Mammary epithelial cell (primary cell): ENCODE measurements at places on chromosomes 5 and 9. TPM values are rescaled to one million over a fixed set of nuclear protein-coding genes. Genes with fewer than 3 reads are reported as not detected.

DNA sequence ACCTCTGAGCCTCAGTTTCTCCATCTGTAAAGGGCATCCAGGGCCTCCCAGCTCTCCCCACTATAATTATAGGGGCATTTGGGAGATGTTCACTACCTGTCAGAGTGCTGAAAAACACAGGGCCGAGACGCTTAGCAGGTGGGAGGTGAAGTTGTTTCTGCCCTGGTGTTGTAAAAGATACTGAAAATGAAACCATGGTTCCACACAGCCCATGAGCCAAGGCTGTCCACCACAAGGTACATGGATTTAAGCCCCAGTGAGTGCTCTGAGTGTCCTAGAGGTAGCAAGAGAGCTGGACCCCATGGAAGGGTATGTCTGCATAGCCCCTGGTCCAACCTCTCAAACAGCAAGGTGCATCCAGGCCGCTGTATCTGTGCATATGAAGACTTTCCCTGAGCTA is 137.5 kb downstream of the C5orf15 start:
- DNase-seq, result no peak

DNA sequence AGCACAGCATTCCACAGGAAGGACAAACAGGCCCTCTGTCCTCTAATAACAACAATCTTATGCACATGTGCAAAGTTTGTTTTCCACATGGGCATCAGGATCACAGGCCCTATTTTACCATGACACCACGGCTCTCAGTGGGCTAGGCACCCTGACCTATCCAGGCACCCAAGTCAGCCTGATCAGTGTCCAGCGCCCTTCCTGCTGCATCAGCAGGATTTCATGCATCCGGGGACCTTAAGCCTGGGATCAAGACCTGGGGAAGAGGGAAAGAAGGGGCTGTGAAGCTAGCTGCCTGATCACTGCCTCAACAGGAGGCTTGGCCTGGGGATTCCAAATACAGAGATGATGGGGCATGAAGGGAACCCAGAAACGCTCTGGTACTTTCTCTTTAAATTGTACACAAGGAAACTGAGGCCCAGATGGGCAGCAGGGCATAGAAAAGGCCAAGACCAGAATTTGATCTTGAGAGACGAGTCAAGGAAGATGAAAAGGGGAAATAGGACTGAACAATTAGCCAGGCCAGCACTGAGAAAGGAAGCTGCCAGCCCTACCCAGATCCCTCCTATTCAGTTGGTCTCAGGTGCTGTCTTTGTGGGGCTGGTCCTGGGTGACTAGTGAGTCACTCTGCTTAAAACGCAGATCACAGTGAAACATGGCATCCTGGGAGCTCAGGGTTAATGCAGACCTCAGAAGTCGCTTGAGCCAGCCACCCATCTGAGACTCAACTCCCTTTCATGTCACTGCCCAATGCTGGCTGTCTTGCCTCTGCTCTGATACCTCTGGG is 57.9 kb downstream of the SHB start:
- DNase-seq, result no peak

Gene PCDH12
- total RNA-seq, result 0.17 TPM

Gene DOCK2
- total RNA-seq, result 0.78 TPM in 1 of 2 replicates, not detected in the other

DNA sequence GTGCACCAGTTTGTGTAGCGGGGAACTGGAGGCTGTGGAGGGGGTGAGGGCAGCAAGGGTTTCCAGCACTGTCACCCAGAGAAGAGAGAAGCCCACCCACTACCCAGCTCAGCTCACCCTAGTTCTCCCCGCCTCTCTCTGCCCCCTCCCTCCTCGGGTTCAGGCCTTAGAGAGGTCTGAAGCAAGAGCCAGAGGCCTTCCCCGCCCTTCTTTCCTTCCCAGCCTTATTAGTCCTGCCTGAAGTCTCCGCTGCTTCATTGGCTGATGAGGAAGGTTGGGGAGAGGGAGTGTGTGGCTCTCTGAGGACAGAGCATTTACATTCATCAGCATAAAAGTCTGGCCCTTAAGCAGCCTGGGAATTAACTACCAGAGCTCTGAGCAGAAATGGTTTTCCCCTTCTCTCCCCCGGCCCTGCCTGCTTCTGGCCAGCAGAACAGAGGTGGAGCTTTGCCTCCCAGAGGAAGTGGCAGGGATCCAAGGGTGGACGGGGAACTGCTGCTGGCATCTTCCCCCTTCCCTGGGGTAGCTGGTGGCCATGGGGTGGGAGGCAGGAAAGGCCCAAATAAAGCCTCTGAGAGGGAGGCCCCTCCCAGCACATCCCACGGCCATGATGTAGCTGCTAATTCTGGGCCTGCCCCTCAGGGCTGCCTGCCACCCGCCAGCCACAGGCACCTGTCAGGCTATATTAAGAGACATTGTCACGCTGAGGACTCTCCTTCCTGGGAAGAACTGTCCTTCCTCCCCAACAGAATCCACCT is 4.1 kb downstream of the DNAJB5 start:
- no peak for DNase-seq

Gene OMD
- not detected for total RNA-seq

Gene CDO1
- total RNA-seq, result not detected in 2 replicates

DNA sequence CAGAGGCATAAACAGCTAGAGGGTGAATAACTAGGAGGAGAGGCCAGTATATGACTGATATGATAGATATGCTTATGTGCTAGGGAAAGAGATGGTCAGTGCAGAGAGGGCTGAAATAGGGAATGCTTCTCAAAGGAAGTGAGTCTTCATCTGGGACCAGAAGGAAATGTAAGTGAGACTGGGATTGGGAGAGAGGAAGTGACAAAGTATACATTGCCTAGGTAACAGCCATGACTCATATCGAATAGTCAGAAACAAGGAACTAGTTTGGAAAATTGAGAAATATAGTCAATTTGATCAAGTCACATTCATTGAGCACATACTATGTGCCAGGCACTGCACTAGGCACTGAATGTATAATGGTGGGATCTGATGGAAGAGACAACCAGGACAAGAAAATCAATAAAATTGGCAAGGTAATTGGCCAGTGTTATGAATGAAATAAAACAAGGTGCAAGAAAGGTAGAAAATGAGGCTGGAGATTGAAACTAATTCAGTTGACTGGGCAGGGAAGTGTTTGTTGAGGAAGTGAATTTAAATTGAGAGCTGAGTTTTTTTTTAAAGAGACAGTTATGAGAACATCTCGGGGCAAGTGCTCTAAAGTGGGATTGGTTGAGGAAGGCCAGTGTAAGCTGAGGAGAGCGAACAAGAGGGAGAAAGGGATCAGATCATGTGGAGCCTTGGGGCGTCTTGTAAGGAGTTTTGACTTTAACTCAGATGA is 4.3 kb downstream of the ERAP2 start:
- peak; percentile 78 for DNase-seq

DNA sequence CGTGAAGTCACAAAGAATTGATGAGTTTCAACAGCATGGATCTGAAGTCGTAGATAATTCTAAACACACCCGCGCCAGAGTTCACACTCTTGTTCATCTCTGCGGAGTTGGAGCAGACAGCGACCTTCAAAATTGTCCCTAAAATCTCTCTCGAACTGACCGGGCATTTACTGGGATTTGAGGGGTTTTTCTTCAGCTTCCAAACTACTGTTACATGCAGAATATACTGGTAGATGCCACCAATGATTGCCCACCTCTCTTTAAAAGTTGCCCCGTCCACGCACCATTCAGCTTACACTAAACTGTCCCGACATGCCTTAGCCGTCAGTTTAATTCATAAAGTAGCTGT is 5.2 kb upstream of the ISL1 start:
- no peak for DNase-seq

DNA sequence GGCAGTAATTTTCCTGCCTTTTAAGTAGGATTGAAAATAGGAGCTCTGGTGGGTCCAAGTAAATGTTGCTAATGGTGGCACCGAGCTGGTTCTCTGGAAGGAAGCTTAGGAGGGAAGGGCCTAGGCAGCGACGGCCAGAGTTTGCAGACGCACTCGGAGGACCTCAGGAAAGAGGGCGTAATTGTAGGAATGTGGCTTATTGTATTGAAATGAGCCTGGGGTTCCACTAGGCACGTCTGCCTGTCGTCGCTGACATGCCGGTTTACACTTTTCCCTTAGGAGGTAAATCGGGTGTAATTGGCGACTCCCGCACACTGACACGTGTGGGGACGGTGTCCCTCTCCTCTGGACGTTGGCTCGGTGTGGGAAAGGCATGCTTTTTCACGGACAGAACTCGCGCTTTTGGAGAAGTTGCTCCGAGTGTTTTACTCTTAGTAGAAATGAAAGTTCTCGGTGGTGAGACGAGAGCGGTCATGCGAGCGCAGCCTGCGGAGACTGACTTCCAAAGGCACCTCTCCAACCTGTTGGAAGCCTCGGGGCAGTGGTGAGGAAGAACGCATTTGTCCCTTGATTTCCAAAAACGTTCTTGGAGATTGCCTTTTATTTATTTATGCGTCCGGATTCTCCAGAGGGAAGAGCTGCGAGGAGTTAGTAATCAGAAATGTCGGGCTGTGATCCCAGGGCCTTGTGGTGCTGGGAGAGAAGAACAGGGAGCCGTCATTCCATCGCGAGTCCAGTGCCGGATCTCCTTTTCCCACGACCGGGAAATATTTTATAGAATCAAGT is 1.3 kb downstream of the NR4A3 start:
- DNase-seq, result peak; percentile 14

- DNase-seq, result no peak
These were observed 277.6 kb downstream of the PSAT1 start for GRCh38 chr9:78574354-78575045.

GRCh38 chr5:89844548-89844947 is 565.0 kb downstream of the CETN3 start:
- no peak for DNase-seq

Gene VAV2
- 32.5 TPM for total RNA-seq

- peak; percentile 57 for DNase-seq
These were observed 74.9 kb upstream of the NIPAL4 start for GRCh38 chr5:157384971-157385709.

GRCh38 chr5:178198706-178199105 is 5.6 kb upstream of the HNRNPAB start:
- DNase-seq, result no peak

DNA sequence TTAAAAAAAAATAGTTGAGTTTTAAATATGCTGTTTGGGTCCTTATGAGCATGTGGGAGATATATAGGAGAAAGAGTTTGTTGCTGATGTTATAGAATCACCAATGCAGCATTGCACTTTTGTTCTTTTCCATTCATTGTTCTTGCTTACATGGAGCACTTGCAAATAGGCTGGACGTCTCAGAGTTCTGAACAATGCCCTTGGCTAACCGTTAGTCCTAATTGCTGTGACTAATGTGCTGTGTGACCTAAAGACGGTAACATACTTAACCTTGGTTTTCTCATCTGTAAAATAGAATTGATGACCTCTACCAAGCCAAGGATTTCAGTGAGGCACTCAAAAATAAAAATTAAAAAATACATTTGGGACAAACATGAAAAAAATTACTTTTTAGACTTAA is 29.8 kb downstream of the PIK3R1 start:
- no peak for DNase-seq

Gene C8G
- total RNA-seq, result 2.8 TPM in 1 of 2 replicates, not detected in the other

- DNase-seq, result no peak
These were observed 1.1 kb upstream of the PROB1 start for GRCh38 chr5:139395844-139396640.

GRCh38 chr9:114037961-114038723 is 40.0 kb downstream of the AMBP start:
- no peak for DNase-seq

DNA sequence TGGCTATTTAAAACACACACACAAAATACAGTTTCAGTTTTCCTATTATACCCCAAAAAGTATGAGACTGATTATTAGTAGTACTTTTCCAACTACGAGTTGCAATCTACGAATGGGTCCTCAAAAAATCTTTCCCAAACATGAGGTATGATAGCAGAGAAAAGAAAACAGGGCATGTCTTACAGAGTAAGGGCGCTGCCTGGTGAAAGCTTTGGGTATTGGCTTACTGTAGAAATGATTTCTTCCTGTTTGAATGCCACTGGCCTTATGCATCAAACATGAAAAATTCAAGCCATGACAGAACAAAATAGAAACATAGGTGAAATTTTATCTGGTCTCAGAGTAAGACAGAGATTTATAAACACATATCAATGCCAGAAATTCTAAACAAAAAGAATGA is 448.0 kb downstream of the SPOCK1 start:
- peak; percentile 2 for DNase-seq

DNA sequence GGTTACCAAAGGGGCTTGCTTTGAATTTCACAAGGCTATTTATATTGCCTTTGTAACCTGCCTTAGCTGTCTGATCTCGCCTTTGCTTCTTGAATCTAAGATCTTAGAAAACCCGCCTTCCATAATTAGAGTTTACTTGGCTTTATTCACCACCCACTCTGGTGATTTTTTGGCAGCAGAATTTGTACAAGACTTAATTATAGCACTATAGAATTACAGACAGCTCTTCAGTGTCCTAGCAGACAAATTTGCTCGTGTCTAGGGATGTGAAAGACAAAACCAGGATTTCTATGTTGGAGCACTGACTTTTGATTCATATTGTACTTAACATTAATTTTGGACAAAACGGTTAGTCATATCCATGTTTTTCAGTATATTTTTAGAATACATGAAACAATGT is 306.6 kb downstream of the ADGRV1 start:
- DNase-seq, result no peak

DNA sequence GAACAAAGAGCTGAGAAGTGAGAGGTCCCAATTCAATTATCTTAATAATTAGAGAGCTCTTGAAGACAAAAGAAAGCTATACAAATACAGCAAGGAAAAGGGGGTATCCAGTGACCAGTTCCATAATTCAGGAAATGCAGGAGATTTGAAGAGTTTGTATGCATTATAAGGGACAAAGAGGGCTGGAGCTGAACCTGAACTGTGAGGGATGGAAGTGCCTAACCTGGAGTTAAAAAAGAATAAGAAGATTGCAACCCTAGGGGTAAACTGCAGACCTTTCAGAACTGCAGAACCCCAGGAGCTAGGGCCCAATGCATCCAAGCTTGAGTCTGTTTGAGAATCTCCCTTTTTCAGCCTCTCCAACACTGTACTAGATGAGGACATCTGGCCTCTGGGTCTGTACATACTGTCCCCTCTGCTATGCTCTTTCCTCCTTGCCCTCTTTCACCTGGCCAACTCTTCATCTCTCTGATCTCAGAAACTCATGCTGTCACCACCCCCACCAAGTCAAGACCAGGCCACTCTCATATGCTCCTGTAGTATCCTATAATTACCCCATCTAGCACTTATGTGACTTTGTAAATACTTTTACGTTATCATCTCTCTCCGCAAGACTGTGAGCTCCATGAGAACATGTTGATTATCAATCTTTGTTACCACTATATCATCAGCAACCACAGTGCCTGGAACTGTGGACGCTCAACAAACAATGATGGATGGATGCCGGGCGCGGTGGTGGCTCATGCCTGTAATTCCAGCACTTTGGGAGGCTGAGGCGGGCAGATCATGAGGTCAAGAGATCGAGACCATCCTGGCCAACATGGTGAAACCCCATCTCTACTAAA is 6.6 kb upstream of the PRKACG start:
- no peak for DNase-seq
